ENCODE measurements at places on chromosomes 6 and 20. TPM values are rescaled to one million over a fixed set of nuclear protein-coding genes. Genes with fewer than 3 reads are reported as not detected.

GRCh38 chr20:4972506-4973251 lies 28.6 kb downstream of the SLC23A2 start:
- H3K4me1 ChIP-seq, result peaks cover 10% of the 10 kb centered on the region
- no peak overlapping the region for H3K4me3 ChIP-seq
- no peaks in the 10 kb centered on the region for H3K27me3 ChIP-seq
- no peaks in the 10 kb centered on the region for H3K36me3 ChIP-seq
- no peak for DNase-seq
- H3K27ac ChIP-seq, result no peak overlapping the region

DNA sequence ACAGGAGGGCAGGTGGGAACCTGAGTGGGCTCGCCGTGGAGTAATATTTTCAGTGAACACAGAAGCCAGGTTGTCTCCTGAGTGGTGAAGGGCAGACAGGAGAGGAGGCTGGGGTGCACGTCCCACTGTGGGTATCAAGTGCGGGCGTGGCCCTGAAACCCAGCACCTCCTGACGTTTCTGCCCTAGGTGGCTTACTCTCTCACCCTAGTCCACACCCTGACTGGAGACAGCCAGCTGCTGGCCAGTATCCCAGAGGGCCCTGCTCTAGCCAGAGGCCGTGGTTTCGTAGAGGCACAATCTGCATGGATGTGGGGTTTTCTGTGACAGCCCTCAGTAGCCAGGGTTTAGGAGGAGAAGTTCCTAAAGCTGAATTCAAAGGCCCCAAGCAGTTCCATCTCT lies 86.7 kb downstream of the TRERF1 start:
- no peak overlapping the region for H3K4me3 ChIP-seq
- no peak overlapping the region for H3K27ac ChIP-seq
- H3K4me1 ChIP-seq, result peaks cover 35% of the 10 kb centered on the region
- DNase-seq, result no peak
- H3K36me3 ChIP-seq, result peaks cover 27% of the 10 kb centered on the region

DNA sequence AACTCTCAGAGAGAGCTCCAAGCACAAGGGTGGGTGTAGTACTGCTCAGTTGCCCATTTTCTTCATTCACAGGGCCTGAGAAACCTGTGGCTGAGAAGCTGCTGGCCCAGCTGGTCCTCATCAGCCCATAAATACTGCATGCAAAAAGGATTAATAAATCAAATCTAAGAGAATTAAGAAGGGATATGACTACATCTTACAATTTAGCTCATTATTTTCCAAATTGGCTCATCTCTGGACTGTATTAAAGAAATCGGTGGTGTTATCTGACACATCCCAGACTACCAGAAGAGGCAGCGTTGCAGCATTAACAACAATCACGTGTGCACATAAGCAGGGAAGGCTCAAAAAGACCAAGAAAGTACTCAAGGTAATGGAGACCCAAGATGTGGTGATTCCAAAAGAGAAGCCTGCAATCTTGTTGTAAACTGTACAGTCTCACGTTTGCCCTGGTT lies 90.7 kb downstream of the CD24 start:
- H3K4me3 ChIP-seq, result no peak overlapping the region
- no peaks in the 10 kb centered on the region for H3K4me1 ChIP-seq
- H3K36me3 ChIP-seq, result no peaks in the 10 kb centered on the region
- no peaks in the 10 kb centered on the region for H3K27me3 ChIP-seq

DNA sequence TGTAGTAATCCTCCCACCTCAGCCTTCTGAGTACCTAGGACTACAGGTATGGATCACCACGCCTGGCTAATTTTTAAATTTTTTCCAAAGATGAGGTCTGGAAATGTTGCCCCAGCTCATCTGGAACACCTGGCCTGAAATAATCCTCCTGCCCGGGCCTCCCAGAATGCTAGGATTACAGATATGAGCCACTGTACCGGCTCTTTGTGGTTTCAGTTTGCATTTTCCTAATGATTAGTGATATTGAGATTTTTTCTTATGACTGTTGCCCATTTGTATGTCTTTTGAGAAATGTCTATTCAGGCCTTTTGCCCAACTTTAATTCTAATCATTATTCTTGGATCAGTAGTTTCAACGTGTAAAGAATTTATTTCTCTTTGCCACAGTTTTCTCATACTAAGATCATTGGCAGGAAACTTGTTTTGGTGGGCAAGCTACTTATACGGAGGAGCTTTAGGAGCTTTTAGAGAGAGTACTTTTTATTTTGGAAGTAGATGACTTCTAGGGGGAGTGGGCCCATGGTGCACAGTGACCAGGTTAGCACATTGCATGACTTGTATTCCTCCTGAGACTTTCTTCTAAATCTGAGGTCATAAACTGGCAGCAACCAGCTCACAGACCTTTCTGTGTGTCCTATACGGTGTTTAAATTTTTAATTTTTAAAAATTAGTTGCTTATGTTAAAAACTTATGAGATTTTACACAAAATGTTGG lies 62.3 kb downstream of the STK4 start:
- no peak overlapping the region for H3K27ac ChIP-seq
- H3K27me3 ChIP-seq, result no peaks in the 10 kb centered on the region
- peaks cover 5% of the 10 kb centered on the region for H3K4me1 ChIP-seq
- H3K4me3 ChIP-seq, result no peak overlapping the region
- H3K36me3 ChIP-seq, result peaks cover 3% of the 10 kb centered on the region
- no peak for DNase-seq

GRCh38 chr20:58942549-58942948 lies 38.5 kb upstream of the NELFCD start:
- no peaks in the 10 kb centered on the region for H3K36me3 ChIP-seq
- no peaks in the 10 kb centered on the region for H3K4me1 ChIP-seq
- DNase-seq, result no peak
- H3K27ac ChIP-seq, result no peak overlapping the region
- peaks cover 3% of the 10 kb centered on the region for H3K27me3 ChIP-seq
- H3K4me3 ChIP-seq, result no peak overlapping the region

Gene HNF4A
- 0.32 TPM for total RNA-seq

Gene PRRT1
- total RNA-seq, result 2.3 TPM

Gene SNX14
- total RNA-seq, result 46.3 TPM

GRCh38 chr20:7712661-7713060 lies 227.6 kb downstream of the HAO1 start:
- H3K36me3 ChIP-seq, result no peaks in the 10 kb centered on the region
- H3K4me3 ChIP-seq, result no peak overlapping the region
- no peaks in the 10 kb centered on the region for H3K27me3 ChIP-seq
- no peak overlapping the region for H3K27ac ChIP-seq
- no peaks in the 10 kb centered on the region for H3K4me1 ChIP-seq
- no peak for DNase-seq

DNA sequence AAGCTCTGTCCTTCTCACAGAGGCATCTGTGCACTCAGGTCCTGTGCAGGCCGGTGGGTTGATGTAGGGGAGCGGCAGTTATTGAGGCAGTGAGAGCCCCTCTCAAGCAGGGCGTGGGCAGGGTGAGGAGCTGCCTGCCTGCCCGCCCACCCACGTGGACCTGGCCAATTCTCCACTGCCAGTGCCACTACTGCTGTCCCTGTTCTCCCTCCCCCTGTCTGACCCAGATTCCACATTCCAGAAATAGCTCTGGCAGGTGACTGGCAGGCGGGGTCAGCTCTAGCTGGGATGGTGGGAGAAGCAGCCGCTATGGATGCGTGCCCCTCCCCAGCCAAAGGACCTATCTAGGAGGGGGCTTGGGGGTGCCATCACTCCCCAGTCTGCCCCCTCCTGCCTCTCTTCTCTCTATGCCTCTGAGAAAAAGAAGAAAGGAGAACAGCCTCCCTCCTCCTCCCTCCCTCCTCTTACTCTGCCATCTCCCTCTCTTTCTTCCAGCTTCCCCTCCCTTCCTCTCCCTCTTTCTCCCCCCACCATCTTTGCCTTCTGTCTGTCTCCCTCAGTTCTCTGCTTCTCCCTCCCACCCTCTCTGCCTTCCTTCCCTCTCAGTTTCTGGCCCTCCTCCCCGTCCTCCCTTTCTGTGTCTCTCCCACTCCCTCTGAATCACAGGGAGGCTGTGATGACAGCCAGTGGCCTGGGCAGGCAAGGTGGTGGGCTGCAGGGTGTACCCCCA lies 86.5 kb upstream of the MYL9 start:
- no peak for DNase-seq
- peaks cover 5% of the 10 kb centered on the region for H3K27me3 ChIP-seq
- no peak overlapping the region for H3K27ac ChIP-seq
- H3K4me1 ChIP-seq, result no peaks in the 10 kb centered on the region
- H3K4me3 ChIP-seq, result no peak overlapping the region

DNA sequence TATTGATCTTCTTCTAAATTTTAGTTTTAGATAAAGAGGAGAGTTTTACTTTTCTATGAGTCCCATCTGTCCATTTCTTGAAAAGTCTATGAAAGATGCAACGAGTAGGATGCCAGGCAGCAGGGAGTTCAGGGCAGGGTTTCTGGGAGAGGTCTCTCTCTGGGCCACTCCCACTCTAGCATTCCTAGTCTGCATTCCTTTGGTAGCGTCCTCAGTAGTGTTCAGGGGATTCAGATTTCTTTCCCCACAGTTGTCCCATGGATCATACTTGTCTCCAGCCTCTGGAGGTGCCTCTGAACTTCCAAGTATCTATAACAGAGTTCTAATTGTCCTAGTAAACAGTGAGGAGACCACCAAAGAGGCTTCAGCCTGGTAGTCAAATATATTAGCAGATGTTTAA lies 225.3 kb downstream of the RIMS1 start:
- no peak overlapping the region for H3K27ac ChIP-seq
- H3K36me3 ChIP-seq, result no peaks in the 10 kb centered on the region
- no peaks in the 10 kb centered on the region for H3K4me1 ChIP-seq
- no peak for DNase-seq
- H3K4me3 ChIP-seq, result no peak overlapping the region
- no peaks in the 10 kb centered on the region for H3K27me3 ChIP-seq

Gene NANP
- total RNA-seq, result 1.8 TPM

DNA sequence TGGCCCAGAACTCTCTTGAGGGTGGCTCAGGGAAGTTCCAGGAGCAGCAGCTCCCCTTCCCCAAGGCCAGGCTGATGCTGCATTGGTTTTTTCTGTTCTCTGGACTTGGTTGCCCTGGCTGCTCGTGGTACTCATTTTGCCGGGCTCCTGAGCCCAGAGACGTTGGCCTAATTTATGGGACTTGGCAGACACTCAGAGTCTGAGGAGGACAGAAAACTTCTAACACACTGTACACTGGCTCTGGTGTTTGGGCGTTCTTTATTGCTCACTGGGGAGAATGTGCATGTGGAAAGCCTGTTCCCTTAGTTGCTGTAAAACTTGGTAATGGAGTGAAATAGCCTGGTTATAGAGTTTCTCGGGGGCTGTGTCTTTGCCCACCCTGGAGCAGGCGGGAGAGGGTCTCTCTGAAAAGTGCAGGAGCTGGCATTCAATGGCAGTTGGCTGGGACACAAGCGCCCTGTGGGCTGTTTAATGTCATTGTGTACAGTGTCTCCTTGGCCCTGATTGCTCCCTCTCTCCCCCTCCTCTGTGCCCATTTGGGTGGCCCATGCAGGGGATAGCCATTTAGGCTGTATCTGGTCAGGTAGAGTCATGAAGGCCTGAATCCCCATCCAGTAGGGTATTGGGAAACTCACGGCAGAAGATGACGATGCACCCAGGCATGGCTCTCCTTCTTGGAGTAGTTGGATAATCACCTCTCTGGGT lies 109.3 kb downstream of the CDC5L start:
- peaks cover 31% of the 10 kb centered on the region for H3K27me3 ChIP-seq
- H3K4me1 ChIP-seq, result no peaks in the 10 kb centered on the region
- no peak overlapping the region for H3K4me3 ChIP-seq
- no peaks in the 10 kb centered on the region for H3K36me3 ChIP-seq
- no peak overlapping the region for H3K27ac ChIP-seq

DNA sequence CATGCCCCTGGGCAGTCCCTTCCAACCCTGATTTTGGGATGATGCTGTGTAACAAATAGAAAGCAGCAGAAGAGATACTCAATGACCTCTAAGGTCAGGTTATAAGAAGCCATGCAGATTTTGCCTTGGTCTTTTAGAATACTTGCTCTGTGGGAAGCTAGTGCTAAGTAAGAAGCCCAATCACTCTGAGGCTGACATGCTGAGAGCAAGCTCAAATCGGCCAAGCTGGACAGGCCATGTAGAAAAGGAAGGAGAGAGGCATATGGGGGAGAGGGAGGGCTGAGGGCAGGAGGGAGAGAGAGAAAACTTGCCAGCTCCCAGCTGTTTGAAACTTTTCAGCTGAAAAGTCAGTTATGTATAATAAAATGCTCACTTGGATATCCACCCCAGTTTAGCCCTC lies 1021.6 kb upstream of the MAP3K7 start:
- no peaks in the 10 kb centered on the region for H3K27me3 ChIP-seq
- H3K36me3 ChIP-seq, result no peaks in the 10 kb centered on the region

GRCh38 chr6:148203970-148204369 lies 138.7 kb upstream of the SASH1 start:
- no peaks in the 10 kb centered on the region for H3K36me3 ChIP-seq
- H3K27ac ChIP-seq, result no peak overlapping the region
- H3K27me3 ChIP-seq, result peaks cover 28% of the 10 kb centered on the region
- peaks cover 22% of the 10 kb centered on the region for H3K4me1 ChIP-seq
- H3K4me3 ChIP-seq, result no peak overlapping the region
- peak; percentile 15 for DNase-seq

DNA sequence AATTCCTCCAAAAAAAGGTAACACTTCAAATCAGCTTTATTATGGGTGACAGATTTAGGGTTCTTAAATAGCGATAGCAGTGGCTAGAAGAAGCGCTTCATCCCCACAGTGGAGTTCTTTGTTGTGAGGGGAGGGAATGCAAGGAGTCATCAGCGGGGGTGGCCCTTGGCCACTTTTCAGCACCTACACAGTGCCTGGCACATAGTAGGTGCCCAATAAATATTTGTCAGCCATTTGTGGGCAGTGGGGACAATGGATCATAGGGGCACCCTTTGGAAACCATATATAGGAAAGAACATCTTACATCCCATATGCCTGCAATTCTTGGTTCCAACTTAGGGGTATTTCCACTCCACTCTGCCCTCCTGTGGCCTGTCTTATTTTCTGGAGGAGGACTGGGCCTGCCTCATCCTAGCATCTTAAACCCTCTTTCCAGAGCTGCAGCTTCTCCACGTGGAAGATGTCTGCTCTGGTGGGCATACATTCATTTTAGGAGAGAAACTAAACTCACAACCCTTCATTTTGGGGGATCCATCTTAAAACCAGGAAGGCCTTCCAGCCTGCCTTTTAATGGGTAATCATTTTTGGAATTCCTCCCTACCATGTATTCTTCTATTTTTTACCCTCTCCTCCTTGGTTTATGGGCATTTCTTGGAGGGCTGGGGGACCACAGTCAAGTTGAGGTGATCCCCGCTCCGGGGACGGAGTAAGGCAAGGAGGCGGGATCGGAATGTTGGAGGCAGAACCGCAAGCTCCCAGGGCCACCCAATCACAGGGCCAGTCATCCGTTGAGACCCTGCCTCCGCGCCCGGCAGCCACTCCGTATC lies 2.6 kb upstream of the GPSM3 start:
- H3K4me3 ChIP-seq, result peak overlapping the region; percentile 91
- H3K36me3 ChIP-seq, result peaks cover 8% of the 10 kb centered on the region
- no peak for DNase-seq
- H3K27ac ChIP-seq, result peak overlapping the region; percentile 93
- H3K27me3 ChIP-seq, result peaks cover 3% of the 10 kb centered on the region
- peaks cover 24% of the 10 kb centered on the region for H3K4me1 ChIP-seq

- H3K36me3 ChIP-seq, result no peaks in the 10 kb centered on the region
- no peak overlapping the region for H3K4me3 ChIP-seq
- no peak overlapping the region for H3K27ac ChIP-seq
- peaks cover 1% of the 10 kb centered on the region for H3K27me3 ChIP-seq
- H3K4me1 ChIP-seq, result no peaks in the 10 kb centered on the region
Measured at GRCh38 chr6:168030908-168031307, 33.4 kb downstream of the KIF25 start.

GRCh38 chr6:2767657-2768524 lies 2.7 kb downstream of the WRNIP1 start:
- peak overlapping the region; percentile 52 for H3K4me3 ChIP-seq
- H3K36me3 ChIP-seq, result peaks cover 4% of the 10 kb centered on the region
- no peak for DNase-seq
- no peak overlapping the region for H3K27ac ChIP-seq

Gene UNC5CL
- 5.5 TPM for total RNA-seq

Gene RAD21L1
- not detected for total RNA-seq
